Stimulated activated CD4-positive, alpha-beta T cell treated with anti-CD3 and anti-CD28 coated beads, Interleukin-2, amount 100 ng/mL, for 24 hours (primary cell): ENCODE measurements at places on chromosomes 11 and 22.

DNA sequence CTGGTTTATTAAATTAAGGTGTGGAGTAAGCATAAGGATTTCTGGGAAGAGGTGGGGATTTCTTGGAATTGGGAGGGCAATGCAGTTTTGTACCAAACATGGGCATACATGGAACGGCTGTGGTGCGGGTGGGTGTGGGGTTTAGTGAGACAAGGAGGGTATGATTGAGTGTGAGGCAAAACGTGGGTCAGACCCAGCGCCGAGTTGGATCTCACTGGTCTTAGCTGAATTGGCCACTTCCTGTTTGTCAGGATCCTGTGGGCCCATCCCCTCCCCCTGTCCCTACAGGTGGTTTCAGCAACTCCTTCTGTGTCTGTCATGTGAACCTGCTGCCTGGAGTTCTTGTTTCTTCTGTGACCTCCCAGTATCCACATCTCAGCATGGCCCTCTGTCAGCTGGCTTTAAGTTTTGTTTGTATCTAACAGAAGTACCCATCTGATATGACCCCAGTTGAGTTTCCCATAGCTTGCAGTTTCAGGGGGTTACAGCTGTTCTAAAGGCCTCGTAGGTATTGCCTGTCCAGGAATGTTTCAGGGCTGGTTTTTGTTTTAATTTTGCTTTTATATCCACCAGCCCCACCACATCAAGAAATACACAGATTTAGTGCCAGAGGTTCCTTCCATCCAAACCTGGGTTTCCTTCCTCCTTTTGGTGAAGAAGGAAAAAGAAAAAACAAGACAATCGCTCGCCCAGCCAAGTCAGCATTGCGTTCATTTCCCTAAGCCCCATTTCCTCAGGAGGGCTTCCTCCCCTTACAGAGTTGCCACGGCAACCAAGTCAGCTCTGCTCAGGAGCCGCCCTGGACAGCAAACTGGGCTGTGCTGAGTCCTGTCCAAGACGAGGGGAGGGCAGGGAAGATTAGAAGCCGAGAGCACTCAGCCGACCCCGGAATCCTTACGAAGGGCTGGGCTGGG lies 6.0 kb downstream of the APOL1 start:
- peak; percentile 43 for DNase-seq

- DNase-seq = no peak
These were observed 338.6 kb downstream of the TTC28 start for GRCh38 chr22:28341001-28341400.

GRCh38 chr22:31488988-31489617 lies 539 bp downstream of the EIF4ENIF1 start:
- DNase-seq = peak; percentile 47

- DNase-seq = no peak
These were observed 225.0 kb upstream of the TBCEL start for GRCh38 chr11:120798854-120799253.
